ENCODE measurements at places on chromosomes 5 and 9. TPM values are rescaled to one million over a fixed set of nuclear protein-coding genes. Genes with fewer than 3 reads are reported as not detected.

DNA sequence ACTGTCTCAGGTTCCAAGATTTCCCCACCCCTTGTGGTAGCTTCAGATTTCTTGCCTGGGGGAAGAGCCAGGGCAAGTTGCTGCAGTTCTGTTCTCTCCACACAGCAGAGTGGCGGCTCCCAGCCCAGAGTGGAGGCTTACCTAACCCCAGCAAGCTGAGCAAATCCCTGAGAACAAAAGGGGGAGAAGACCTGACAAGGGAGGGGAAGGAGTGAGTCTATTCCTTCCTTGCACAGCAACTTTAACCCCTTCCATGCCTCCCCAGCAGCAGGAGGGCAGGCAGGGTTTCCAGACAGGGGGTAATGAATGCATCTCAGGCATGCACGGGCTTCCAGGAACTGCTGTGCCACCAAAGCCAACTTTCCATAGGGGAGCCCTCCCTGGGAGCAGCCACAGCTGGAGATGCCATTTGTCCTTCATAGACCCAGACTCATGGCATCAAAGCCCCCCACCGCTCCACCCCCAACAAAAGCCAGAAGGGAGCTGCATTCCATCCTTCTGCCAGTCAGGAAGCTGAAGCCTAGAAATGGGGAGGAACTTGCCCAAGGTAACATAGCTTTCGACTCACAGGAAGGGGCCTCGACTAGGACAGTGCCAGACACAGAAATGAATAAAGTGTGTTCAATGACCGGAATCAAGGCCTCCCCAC lies 28.8 kb upstream of the FAT2 start:
- no peak overlapping the region for H3K27ac ChIP-seq
- H3K4me3 ChIP-seq: no peak overlapping the region
- no peak for DNase-seq

DNA sequence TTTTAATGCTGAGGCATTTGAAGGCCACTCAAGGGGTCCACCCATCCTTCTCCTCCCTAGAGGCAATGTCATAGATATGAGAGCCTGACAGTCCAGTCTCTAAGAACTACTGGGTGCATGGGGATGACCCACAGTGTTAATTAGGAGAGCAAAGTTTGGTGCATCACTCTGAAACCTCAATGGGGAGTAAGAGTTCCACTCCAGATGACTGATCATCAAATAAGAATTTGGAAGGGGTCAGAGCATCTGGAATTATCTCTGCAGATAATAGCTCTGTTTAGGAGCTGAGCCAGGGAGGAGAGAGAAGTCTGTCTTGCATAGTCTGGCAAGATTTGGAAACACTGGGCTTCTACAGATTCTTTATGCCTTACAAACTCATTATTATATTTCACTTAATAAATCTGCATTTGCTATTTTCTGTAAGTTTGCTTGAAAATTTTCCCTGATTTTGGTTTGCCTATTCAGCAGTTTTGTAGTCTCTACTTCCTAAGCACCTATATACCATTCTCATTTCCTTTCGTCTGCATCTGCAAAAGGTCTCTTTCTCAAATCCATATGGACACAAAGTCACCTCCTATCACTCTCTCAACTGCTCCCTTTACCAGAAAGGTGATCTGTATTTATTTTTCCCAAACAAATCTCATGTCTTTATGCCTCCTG lies 27.7 kb downstream of the FGF10 start:
- H3K27ac ChIP-seq: no peak overlapping the region
- H3K36me3 ChIP-seq: no peaks in the 10 kb centered on the region
- no peaks in the 10 kb centered on the region for H3K4me1 ChIP-seq
- DNase-seq: no peak
- no peak overlapping the region for H3K4me3 ChIP-seq

DNA sequence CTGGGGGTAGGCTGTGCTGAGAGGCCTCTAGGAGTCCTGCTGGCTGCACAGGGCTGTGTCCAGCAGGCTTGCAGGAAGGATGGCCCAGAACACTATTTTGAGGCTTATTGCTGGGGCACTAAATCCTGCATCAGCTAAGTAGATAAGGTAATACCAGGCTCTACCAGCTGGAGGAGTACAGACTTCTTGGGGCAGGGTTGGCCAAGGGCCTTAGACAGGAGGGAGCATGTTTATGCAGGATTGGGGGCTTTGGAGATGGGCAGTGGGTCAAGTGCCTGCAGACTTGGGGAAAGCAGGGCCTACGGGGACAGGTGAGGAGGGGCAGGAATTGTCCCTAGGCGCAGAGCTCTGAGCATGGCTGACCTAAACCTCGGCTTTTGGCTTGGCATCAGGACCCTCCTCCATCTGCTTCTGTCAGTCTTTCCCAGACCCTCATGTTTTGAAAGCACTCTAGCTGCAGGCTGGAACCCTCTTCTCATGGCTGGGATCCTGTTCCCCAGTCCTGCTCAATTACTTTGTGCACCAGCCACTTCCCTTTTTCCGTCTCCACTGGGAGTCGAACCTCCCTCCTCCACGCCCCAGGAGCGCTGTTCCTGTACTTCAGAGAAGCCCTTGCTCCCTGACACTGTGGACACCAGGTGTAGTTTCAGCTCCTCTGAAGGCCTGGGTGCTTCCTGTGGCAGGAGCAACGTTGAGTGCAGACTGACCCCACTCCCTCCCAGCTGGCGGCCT lies 61.0 kb upstream of the SPTLC1 start:
- H3K4me1 ChIP-seq: no peaks in the 10 kb centered on the region
- no peak for DNase-seq
- no peak overlapping the region for H3K4me3 ChIP-seq
- H3K27me3 ChIP-seq: no peaks in the 10 kb centered on the region

- H3K4me1 ChIP-seq: no peaks in the 10 kb centered on the region
- no peaks in the 10 kb centered on the region for H3K36me3 ChIP-seq
- no peaks in the 10 kb centered on the region for H3K27me3 ChIP-seq
These were observed 47.2 kb downstream of the OR2K2 start for GRCh38 chr9:111282845-111283244.

- H3K36me3 ChIP-seq: no peaks in the 10 kb centered on the region
- no peak overlapping the region for H3K4me3 ChIP-seq
- no peaks in the 10 kb centered on the region for H3K4me1 ChIP-seq
- no peak overlapping the region for H3K27ac ChIP-seq
- no peaks in the 10 kb centered on the region for H3K27me3 ChIP-seq
- DNase-seq: no peak
These were observed 66.4 kb upstream of the POU5F2 start for GRCh38 chr5:93807846-93808245.

- DNase-seq: no peak
- no peak overlapping the region for H3K4me3 ChIP-seq
- no peaks in the 10 kb centered on the region for H3K27me3 ChIP-seq
- no peaks in the 10 kb centered on the region for H3K36me3 ChIP-seq
These were observed 17.7 kb downstream of the EFCAB9 start for GRCh38 chr5:172211676-172212075.

DNA sequence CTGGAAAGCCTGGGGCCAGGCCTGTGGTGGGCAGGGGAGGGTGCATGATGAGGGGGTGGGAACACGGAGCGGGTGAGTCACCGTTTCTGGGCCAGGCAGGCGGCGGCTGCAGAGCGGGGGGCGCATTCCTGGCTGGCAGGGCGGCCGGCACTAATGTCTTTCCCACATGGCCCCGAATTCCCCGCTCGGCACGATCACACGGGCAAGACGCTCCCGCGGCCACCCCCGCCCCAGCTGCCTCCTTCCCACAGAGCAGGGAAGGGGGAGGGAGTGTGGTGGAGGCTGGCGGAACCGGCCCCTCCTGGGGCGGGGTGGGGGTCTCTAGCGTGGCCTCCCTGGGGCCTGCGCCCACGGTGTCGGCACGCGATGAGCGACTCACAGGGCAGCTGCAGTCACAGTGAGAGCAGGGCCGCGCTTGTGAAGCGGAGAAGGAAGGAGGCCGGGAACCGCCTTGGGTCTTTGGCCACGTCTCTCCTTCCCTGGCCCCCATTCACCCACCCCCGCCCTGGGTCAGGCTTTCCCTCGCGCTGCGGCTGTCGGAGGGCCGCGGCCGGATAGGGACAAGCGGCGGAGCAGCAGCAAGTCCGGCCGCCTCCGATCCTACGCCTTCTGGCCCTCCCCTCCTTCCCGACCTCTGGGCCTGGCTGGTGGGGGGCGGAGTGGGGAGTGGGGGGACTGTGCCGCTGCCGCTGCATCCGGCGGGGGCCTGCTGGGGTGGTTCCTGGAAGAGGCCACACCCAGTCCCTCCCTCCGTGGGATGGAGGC lies 48.9 kb downstream of the CXXC5 start:
- H3K4me3 ChIP-seq: peak overlapping the region; percentile 20
- peak; percentile 85 for DNase-seq
- no peaks in the 10 kb centered on the region for H3K27me3 ChIP-seq
- peaks cover 78% of the 10 kb centered on the region for H3K4me1 ChIP-seq
- H3K36me3 ChIP-seq: no peaks in the 10 kb centered on the region

DNA sequence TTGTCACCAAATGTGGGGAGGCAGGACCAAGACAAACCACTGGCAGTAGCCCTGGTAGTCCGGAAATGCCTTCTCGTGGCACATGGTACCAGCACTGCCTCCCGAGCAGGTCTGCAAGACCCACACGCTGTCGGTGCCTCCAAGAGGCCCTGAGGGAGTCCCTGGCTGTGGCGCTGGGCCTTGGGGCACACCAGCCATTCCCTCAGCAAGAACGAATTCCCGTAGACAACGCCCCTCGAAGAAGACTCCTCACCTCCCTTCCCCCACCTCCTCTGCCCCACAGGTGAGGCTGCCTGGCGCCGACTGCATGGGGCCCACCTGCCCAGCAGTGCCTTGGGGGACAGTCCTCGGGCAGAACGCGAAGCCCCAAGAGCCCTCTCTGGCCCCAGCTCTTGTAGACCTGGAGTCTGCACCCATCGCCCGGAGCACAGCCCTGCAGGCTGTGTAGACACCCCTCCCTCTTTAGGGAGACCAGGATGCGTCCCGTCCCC lies 56.0 kb downstream of the EXD3 start:
- no peak overlapping the region for H3K4me3 ChIP-seq
- H3K27ac ChIP-seq: no peak overlapping the region
- DNase-seq: no peak
- H3K27me3 ChIP-seq: no peaks in the 10 kb centered on the region
- H3K36me3 ChIP-seq: no peaks in the 10 kb centered on the region

DNA sequence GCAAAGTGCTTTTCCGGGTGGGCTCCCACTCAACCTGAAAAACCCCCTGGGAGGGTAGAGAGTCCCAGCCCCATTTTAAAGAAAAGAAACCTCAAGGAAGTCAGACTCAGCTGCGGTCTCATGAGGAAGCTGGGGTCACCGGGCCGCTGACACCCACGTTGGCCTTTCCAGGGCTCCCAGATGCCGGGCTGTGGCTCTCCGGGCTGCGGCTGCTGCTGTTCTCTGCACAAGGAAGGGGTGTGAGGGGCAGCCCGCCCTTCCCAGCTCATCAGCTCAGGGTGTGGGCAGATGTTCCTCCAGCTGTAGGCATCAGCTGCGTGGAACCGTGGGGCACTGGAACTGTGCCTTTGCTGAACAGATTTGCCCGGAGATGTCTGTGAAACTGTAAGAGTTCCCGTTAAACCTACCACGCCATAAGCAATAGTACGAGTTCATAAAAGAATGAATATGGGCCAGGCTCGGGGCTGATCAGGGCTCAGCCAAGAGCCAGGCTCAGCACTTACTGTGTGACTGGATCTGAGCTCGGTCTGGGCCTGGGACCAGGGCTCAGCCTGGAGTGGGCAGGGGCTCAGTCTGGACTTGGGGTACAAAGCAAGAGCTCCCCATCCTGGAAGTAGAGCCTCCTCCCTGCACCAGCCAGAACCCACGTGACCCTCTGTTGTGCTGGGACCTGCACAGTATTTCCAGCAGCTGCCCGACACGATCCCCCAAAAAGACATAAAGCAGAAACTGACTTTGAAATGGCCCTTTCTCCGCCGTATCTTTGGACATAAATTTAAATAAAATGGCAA lies 130.2 kb upstream of the PPP1R26 start:
- no peak overlapping the region for H3K27ac ChIP-seq
- no peaks in the 10 kb centered on the region for H3K36me3 ChIP-seq
- H3K4me3 ChIP-seq: no peak overlapping the region
- peaks cover 81% of the 10 kb centered on the region for H3K27me3 ChIP-seq

- DNase-seq: no peak
- H3K27ac ChIP-seq: no peak overlapping the region
- no peaks in the 10 kb centered on the region for H3K27me3 ChIP-seq
- no peak overlapping the region for H3K4me3 ChIP-seq
- H3K4me1 ChIP-seq: peaks cover 46% of the 10 kb centered on the region
These were observed 10.3 kb downstream of the NINJ1 start for GRCh38 chr9:93123561-93124283.

- DNase-seq: peak; percentile 74
- peak within 1 kb of the TSS; percentile 38 for H3K4me3 ChIP-seq
- peaks cover 27% of the 10 kb centered on the region for H3K27me3 ChIP-seq
- no peaks in the 10 kb centered on the region for H3K36me3 ChIP-seq
These were observed at the start of gene LRRC14B for GRCh38 chr5:191036-191948. TSS of gene LRRC14B (plus strand) at chr5:191495. CDS start at chr5:191539, 44 bp downstream.

- no peak overlapping the region for H3K27ac ChIP-seq
- no peak for DNase-seq
- H3K27me3 ChIP-seq: no peaks in the 10 kb centered on the region
- H3K4me3 ChIP-seq: no peak overlapping the region
- no peaks in the 10 kb centered on the region for H3K36me3 ChIP-seq
- H3K4me1 ChIP-seq: no peaks in the 10 kb centered on the region
These were observed 23.3 kb upstream of the RASGRF2 start for GRCh38 chr5:80936881-80937280.

DNA sequence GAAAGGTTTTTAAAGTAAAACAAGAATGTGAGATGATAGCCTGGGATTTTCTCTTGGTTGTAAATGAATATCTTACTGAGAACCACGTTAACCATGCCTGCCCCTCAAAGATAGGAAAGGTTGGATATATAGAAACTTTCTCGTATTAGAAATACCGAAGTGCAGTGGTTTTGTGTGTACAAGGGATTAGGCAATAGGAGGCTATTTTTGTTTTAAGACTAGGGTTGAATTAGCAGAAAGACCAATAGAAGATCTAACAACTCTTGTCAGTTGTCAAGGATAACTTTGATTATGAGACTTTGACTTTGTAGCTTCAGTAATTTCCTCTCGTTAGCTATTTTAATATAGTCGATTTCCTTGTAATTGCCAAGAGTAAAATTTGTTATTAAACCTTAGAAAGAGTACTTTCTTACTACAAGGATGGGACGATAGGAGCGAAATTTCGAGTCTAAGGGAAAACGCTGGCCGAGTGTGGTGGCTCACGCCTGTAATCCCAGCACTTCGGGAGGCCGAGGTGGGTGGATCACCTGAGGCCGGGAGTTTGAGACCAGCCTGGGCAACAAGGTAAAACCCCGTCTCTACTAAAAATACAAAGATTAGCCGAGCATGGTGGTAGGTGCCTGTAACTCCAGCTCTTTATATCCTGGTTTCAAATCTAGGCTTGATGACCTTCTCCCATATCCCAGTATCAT lies 838 bp downstream of the POLK start:
- H3K36me3 ChIP-seq: no peaks in the 10 kb centered on the region
- peak overlapping the region; percentile 96 for H3K27ac ChIP-seq
- no peaks in the 10 kb centered on the region for H3K27me3 ChIP-seq
- peak overlapping the region; percentile 83 for H3K4me3 ChIP-seq
- H3K4me1 ChIP-seq: peaks cover 53% of the 10 kb centered on the region

GRCh38 chr9:75851917-75852316 lies 38.6 kb upstream of the PCSK5 start:
- no peak overlapping the region for H3K4me3 ChIP-seq
- H3K27me3 ChIP-seq: no peaks in the 10 kb centered on the region
- no peak overlapping the region for H3K27ac ChIP-seq
- no peak for DNase-seq

GRCh38 chr5:171415115-171415730 lies 4.2 kb upstream of the FGF18 start:
- peaks cover 16% of the 10 kb centered on the region for H3K27me3 ChIP-seq

GRCh38 chr5:165981671-165982070 lies 2309.8 kb upstream of the WWC1 start:
- H3K27ac ChIP-seq: no peak overlapping the region
- no peaks in the 10 kb centered on the region for H3K36me3 ChIP-seq
- H3K27me3 ChIP-seq: no peaks in the 10 kb centered on the region
- DNase-seq: no peak

FAM200C gene
- total RNA-seq: 3.8 TPM

SPATA31D3 gene
- total RNA-seq: not detected

PRUNE2 gene
- total RNA-seq: 1.4 TPM

CCDC192 gene
- total RNA-seq: not detected

CEL gene
- 3.5 TPM for total RNA-seq

ZNF354C gene
- 3.5 TPM for total RNA-seq
